ENCODE measurements at places on chromosomes 3 and 15.

- DNase-seq = no peak
Measured at GRCh38 chr15:38651328-38652038, 86.9 kb upstream of the RASGRP1 start.

- no peak for DNase-seq
Measured at GRCh38 chr3:87351937-87352336, 75.6 kb upstream of the POU1F1 start.

- no peak for DNase-seq
Measured at GRCh38 chr15:57611938-57612337, 20.2 kb downstream of the MYZAP start.

DNA sequence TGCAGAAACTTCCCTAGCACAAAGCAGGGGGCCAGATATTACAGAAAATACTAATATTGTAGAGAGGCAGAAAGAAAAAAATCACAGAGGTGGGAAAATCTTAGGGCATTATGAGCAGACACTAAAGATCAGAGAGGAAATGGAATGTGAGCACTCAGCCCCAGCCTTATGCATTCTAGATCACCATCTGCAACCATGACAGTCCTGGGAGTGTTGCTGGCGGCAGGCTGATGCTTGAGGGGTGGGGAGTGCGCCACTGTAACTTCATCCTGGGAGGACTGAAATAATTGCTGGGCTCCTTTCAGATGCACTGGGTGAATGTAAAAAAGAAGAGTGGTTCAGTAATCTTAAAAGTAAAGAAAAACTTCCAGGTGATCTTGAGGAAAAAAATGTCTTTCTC, 427.6 kb upstream of the SEMA6D start:
- no peak for DNase-seq

GRCh38 chr3:126811530-126811929, 107.5 kb downstream of the CHCHD6 start:
- DNase-seq = no peak

DNA sequence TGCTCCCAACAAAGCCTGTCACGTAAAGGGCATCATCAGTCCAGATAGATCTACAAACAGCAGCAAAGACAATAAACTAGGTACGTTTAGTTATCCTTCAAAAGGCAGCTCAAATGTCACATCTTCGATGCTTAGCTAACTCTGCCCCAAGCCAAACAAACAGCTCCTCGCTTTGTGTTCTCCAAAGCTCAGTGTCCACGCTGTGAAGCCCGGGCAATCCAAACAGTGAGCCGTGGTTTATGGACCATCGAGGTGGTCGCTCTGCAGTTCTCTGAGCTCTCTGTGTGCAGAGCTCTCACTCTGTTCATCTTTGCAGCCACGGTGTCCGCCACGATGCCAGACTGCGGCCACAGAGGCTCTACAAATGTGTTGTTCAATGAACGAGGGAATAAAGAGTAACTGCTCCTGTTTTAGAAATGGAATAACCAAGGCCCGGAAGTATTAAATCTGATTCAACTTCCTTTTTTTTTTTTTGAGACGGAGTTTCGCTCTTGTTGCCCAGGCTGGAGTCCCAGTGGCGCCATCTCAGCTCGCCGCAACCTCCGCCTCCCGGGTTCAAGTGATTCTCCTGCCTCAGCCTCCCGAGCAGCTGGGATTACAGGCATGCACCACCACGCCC, 117.2 kb upstream of the FAM174B start:
- DNase-seq = no peak

GRCh38 chr3:168812234-168812633, 716.5 kb upstream of the GOLIM4 start:
- DNase-seq = no peak

- no peak for DNase-seq
Measured at GRCh38 chr3:4814305-4814903, 164.8 kb upstream of the BHLHE40 start.

- no peak for DNase-seq
Measured at GRCh38 chr3:191358929-191359328, 28.6 kb upstream of the UTS2B start.

DNA sequence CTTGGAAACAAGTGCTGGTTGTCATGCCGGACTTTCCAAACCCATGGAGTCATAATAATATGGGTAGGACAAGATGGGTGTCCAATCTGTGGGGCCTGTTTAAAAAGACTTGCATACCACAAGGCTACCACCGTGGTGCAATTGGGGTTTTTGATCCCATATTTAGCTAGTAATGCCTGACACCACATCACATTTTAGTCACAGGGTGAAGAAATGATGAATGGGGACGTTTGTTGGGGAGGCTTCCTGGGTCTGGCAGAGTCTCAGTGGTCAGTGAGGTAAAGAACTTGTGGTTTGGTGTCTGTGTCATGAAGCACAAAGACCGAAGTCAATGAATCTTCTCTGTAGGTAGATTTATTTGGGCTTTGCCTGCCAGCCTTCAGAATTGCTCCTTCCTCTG, 31.0 kb downstream of the P3H2 start:
- no peak for DNase-seq

DNA sequence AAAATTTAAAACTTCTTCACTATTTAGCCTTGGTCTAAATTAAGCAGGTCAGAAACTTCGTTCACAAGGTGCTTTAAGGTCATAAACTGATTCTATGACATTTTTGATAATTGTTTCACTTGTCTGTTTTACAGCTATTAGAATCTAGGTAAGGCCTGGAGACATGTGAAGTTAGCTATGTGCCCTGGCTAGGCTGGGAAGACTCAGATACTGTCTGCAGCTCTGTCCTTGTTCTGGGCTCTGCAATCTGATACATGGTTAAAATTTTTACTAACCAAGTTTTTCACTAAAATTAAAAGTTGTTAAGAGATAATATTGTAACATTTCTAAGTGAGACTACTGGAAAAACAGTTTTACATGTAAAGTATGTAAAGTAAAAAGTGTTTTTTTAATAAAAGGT, 479.6 kb upstream of the EPHA6 start:
- no peak for DNase-seq

DNA sequence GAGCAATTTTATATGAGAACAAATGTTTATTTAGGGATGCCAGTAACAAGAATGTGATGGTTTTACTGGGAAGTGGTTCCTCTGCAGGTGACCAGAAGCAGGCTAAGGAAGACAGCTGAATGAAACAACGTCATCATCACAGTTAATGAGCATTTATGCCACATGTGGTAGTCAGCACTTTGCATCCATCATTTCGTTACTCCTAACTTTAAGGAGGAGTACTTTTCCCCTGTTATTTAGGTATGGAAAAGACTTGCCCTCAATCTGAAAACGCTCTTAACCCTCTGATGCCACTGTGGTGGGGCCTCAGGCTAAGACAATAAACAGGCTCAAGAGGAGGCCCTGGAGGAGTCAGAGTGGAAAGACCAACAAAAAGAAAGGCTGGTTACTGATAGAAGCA, 31.2 kb downstream of the INTS14 start:
- no peak for DNase-seq

GRCh38 chr3:12509466-12509865, 25.2 kb downstream of the TSEN2 start:
- no peak for DNase-seq

GRCh38 chr15:88029696-88030095, 226.8 kb downstream of the NTRK3 start:
- no peak for DNase-seq
